ENCODE measurements at places on chromosomes 7 and 10. TPM values are rescaled to one million over a fixed set of nuclear protein-coding genes. Genes with fewer than 3 reads are reported as not detected.

APBB1IP gene
- total RNA-seq = 46.2 TPM

- DNase-seq = no peak
These were observed 121.5 kb downstream of the ITIH5 start for GRCh38 chr10:7545261-7545660.

DNA sequence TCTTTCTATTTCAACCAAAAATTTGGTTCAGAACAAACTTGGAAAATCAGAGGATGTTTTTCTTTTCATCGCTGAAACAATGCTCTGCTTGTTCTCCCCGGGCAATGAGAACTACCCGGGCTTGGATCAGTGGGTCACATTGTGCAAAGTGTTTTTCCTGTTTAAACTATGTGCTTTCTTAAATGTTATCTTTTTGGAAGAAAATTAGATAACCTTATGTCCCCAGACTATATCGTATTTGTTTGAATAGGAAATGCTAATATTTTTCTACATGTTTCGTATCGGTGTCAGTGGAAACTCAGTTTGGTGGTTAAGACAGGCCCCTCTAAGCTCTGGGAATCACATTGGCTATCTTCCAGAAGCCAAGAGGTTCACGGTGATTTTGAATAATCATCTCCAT lies 319.5 kb upstream of the NFE2L3 start:
- no peak for DNase-seq

DNA sequence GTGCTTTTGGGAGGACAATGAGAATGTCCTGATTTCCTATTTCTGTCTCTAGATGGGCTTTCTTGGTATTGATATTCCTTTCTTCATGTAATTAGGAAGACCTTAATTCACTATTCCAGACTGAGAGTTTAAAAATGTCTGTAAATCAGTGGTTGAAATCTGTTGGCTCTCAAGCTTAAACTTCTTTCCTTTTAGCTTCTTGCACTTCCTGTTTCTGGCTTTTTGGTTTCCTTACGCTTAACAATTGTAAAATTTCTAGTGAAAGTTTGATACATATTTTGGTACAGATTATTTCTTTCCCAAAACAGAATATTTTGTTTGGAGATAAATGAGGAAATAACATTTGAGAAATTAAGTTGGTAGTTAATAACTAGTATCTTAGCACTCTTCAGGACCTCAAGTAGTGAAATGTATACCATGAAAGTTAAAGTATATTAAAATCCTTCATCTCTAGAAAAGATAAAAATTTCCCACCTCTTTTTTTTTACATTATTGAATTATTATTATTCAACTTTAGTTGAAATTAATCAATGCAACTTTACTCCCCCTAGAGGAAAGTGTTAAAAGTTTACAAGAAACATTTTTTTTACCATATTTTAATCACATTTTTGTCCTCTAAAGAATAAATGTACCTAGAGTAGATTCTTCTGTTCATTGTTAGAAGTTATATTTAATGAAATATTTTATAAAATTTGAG lies 137.2 kb downstream of the PHTF2 start:
- no peak for DNase-seq

DNA sequence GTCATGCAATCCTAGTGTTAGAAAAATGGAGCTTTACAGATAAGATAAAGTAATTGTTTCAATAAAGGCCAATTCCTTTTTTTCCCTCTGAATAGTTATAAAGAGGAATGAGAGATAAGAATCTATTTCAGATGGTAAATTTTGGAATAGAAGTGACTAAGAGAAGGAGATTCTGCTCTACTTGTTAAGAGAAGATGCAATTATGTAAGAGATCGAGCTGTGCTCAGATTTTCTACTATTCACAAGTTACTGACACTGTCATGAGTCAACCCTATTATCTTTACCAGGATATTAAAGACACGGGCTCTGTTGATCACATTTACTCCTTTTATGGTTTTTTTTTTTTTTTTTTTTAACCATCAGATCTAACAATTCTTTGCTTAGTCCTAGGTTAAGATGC lies 511.3 kb downstream of the ARL4A start:
- no peak for DNase-seq

- DNase-seq = peak; percentile 13
These were observed 470.0 kb downstream of the SUGCT start for GRCh38 chr7:40604601-40605438.

GRCh38 chr10:95096143-95096542 lies 26.8 kb upstream of the CYP2C8 start:
- no peak for DNase-seq

DNA sequence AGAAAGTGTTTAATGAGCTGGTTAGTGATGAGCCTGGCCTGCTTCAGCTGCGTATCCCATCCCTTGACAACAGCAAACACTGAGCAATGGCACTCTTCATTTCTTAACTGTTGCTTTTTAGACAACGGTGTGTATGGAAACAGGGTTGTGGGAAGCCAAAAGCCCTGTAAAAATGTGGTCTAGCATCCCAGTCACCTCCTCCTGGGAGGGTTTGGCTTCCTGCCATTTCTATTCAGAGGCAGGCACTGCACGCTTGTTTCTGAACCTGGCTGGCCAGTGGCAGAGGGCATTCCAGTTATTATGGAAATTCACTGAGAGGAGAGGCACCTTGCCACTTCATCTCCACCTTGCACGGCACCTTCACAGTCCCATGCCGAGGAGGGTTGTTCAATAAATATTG lies 123.0 kb upstream of the ADARB2 start:
- no peak for DNase-seq

SVIL gene
- 11.5 TPM for total RNA-seq

DNA sequence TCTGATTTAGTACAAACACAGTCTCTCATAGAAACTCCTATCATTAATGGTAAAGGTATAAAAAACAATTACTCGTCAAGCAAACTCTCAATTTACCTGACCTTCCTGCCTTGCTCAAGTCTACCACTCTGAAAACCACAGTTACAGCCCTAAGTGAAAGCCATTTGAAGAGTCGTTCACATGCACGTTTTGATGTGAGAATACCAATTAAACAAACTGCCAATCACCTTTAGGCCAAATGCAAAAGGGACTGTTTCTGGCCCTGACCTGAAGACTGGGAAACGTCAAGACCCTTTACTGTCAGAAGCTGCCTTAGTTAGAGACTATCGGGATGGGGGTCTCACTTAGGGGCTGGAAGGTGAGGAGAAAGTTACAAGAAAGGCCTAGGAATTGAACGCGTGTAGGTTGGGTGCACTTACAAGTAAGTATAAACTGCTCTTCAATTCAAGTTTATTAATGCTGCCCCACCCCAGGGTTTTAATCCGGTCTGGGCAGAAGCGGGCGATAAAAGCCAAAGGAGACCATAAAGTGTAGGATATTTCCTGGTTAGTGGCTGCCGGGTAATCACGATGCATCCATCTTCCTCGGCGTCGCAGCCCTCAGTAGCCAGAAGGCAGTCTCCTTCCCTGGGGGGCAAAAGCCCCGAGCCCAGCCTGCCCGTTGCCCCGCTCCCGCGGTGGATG lies 935 bp downstream of the TM9SF3 start:
- DNase-seq = peak; percentile 13

DNA sequence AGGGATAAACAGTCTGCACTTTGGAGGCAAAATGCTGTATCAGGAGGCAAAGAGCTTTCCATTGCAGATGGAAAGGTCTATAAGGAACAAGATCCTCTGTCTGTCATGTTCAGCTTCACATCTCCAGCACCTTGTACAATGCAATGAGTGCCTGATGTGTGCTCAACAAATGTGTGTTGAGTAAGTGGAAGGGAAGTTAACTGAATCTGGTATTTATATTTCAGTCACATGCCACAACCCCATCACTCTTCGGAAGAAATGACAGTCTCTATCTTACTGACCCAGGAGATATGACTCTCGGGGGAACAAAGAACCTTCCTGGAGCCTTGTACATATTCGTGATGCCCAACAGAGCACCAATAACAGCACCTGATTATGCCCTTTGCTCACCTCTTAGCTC lies 20.0 kb upstream of the DNAJC1 start:
- no peak for DNase-seq

DNA sequence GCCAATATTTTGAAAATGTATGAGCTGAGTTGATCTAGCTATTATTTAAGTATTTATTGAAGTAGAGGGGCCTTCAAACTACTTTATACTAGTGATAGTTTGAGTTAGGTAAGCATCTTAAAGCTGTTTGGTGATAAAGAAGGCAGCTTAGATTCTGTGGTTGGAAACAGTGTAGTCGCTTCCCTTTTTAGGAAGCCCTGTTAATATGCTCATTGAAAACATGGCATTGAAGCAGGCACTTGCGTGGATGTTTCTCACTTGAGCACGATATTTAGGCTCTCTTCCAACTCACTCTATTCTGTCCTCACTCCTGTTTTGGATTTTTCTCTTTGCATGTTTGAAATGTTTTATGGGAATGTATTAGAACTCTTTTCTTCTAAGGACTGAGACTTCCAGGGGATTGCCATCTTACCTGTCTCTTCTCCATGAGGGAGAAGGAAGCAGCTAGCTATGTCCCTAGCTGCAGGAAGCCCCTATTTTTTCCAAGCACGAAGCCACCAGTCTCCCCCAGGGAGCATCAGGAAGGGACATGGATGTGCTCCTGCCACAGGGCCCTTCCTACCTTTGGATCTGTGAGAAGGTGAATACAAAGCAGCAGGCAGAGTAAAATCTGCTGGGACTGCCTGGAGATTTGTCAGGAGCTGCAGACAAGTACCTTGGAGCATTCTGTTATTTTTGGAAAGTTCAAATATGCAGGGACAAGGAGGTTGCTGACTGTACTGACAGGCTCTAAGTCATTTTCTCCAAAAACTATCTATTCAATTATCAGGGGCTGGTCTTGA lies 22.0 kb upstream of the BMPR1A start:
- no peak for DNase-seq

DNA sequence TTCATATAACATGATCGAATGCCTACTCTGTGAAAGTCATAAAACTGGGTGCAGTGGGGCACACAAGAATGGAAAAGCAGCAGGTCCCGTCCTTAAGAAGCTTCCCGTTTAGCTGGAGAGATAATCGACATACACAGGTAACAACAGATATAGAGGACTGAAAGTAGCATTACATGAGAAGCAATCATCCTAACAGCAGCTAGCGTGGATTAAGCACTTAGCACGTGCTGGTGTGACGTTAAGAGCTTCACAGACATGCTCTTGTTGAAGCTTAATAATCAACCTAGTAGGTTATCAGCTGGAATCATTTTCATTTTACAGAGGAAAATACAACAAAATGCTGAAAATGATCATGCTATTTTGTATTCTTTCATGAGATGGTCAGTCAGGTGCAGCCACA lies 184.8 kb downstream of the GPAM start:
- DNase-seq = no peak

CAMK2B gene
- 0.85 TPM for total RNA-seq

- no peak for DNase-seq
These were observed 524 bp upstream of the PRXL2A start for GRCh38 chr10:80407812-80408241.

DNA sequence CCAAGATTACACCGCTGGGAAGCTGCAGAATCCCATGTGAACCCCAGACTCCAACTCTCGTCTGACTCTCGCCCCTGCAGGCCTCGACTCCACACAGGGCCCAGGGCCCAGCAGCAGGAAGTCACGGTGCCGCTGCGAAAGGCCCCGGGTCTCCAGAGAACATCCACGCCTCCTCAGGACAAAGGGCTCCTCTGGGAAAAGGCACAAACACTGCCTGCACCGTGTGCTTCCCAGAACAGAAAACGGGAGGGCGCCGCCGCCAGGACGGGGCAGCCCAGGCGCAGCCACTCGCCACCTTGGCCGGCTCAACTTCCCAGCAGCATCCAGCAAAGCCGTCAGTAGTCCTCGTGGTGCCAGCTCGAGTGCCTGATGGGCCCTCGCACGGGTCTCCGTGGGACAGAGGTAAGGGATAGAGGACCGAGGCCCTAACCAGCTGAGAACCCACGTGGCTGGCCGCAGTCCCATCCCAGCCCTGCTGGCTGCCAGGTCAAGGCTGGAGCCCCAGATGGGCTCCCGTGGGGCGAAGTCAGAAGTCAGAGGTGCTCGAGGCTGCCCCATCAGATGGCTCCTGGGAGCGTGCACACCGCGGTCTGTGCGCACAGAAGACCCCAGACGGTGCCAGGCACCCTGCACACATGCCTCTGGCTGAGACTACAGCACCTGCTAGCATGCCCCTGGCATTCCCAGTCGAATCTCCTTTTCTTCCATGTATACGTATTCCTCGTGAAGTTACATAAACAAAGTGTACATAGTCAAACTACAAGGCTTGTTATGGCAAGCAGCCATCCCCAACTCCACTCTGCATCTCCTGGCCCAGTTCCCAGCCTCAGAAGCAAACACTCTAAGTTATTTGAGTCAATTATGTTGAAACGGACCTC lies 60.2 kb downstream of the MAD1L1 start:
- DNase-seq = no peak

- peak; percentile 11 for DNase-seq
These were observed 228.7 kb upstream of the KLF6 start for GRCh38 chr10:4013651-4014121.

DNA sequence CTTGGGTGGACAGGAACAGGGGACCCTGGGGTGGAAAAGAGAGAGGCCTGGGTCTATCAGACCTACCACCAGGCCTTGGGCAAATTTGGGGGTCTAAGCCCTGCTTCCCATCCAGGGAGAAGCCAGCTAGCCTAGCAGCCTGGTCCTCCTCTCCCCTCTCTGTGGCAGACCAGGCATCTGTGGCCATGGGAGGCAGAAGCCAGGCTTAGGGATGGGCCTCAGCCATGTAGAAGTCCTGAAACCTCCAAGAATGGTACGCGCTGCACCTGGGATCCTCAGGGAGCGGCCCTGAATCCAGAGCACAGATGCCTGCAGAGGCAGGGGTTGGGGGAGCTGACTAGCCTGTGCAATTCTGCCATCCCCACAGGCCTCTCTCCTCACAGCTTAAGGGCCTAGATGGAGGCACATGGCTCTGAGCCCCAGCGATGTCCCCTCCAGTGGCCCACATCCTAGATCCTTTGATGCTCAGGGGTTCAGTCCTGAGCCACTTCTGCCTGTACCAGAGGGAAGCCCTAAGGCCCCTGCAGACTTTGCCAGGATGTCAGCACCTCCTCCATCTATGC lies 21.2 kb downstream of the GRID1 start:
- no peak for DNase-seq

GRCh38 chr10:16795410-16796073 lies 21.7 kb downstream of the RSU1 start:
- no peak for DNase-seq

GRCh38 chr7:105778956-105779355 lies 97.4 kb downstream of the ATXN7L1 start:
- no peak for DNase-seq

GRCh38 chr7:50359258-50359994 lies 54.9 kb downstream of the IKZF1 start:
- no peak for DNase-seq

GRCh38 chr7:98755138-98755898 lies 114.5 kb downstream of the TMEM130 start:
- no peak for DNase-seq

GRCh38 chr10:36462194-36462593 lies 663.2 kb upstream of the ANKRD30A start:
- no peak for DNase-seq
